ENCODE measurements at places on chromosomes 13 and 19.

- DNase-seq, result no peak
These were observed 72.8 kb downstream of the CCDC70 start for GRCh38 chr13:51934461-51935087.

- no peak for DNase-seq
These were observed 41.2 kb upstream of the ZNF835 start for GRCh38 chr19:56712611-56713276.

DNA sequence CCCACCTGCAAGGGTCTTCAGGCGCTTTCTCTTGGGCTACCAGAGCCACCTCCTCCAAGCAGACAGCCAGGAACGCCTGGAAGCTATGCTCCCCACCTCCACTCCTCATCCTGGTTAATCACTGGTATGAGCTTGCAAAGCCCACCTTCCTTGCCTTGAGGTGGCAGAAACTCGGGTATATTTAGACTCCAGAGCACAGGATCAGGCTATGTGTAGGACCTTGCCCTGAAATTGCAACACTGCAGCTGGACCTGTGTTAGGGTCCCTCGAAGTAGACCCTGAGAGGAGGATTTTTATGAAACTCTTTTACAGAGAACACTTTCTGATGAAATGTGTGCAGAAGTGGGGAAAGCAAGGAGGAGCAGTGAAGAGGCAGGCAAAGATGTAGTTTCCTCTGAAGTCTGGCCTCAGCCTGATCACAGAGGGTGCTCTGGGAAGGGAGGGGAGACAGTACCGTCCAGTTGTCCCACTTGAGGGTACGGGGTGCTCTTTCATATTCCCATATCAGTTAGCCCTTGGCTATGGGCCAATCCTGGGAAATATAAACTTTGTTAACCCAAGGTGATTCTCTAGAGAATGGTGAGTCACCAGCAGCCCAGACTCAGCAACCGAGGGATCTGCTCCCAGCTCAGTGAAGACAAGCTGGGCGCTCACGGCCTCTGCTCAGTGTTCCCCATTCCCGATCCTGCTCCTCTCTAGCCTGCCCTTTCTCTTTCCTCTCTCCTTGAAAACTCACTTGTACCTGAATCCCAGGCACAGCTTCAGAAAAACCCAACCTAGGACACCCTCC lies 157.9 kb downstream of the UQCRFS1 start:
- no peak for DNase-seq

- DNase-seq, result no peak
These were observed 17.8 kb downstream of the ARHGEF7 start for GRCh38 chr13:111132948-111133347.

GRCh38 chr19:56356944-56357343 lies 36.4 kb downstream of the ZNF582 start:
- no peak for DNase-seq

DNA sequence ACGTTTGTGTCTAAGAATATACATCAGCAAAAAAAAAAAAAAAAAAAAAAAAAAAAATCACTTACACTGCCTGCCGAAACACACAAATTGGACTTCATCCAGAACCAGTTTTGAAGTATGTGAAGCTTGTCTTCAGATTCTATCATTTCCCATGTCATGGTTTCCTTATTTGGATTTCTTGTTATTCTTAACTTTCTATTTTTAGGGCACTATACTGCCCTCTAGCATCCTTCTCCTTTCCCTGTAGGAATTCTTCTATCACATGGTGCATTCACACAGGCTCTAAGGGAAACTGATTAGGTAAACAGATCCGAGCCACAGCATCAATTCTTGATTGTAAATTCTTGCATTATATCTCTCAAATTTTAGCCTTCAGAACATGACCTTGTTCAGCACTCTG lies 1507.5 kb downstream of the OLFM4 start:
- no peak for DNase-seq

DNA sequence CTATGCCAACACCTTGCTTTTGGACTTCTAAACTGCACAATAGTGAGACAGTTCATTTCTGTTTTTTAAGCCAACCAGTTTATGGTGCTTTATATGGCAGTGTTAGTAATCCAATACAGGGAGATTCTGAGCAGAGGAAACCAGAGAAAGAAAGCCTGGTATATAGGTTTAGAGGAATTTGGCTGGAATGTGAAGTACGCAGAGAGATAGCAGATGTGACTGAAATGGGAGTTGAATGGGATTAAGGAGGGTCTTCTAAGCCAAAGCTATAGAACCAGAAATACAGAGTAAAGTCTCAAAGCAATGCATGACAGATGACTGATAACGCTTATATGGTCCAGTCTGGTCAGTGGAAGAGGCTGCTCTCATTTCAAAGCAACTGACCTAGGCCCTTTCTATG lies 453.7 kb downstream of the GPC6 start:
- no peak for DNase-seq

DNA sequence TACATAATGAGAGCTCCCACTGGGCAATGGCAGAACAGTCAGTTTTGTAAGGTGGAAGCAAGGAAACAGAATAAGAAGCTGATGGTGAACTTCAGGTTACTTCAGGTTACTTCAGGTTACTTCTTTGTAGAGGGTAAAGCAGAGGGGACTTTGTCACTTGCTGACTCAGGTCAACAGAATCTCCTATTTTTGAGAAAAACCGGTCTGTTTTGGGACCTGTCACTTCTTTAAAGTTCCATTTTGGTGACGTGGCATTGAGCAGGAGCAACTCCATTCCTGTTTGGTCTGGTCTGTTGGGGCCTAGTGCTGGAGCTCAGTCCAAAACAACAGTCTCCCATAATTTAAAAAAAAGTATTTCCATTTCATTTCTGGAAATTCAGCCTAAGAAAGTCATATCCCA lies 29.7 kb downstream of the ATP11A start:
- no peak for DNase-seq

- DNase-seq, result no peak
These were observed 566.9 kb downstream of the PCDH9 start for GRCh38 chr13:66663206-66663605.

GRCh38 chr13:94712812-94713560 lies 641 bp upstream of the SOX21 start:
- DNase-seq, result no peak

GRCh38 chr13:50365408-50366391 lies 350.5 kb downstream of the KCNRG start:
- DNase-seq, result no peak

- DNase-seq, result no peak
These were observed 571 bp downstream of the SAFB2 start for GRCh38 chr19:5621945-5622464.

GRCh38 chr13:109361562-109362289 lies 424.7 kb downstream of the IRS2 start:
- no peak for DNase-seq
